ENCODE measurements at places on chromosomes 4 and X. TPM values are rescaled to one million over a fixed set of nuclear protein-coding genes. Genes with fewer than 3 reads are reported as not detected.

CT47A7 gene
- not detected for total RNA-seq

RTL3 gene
- total RNA-seq = not detected

ART3 gene
- total RNA-seq = not detected

ZNF182 gene
- total RNA-seq = 7.2 TPM

CXCL3 gene
- total RNA-seq = 1.0 TPM

UGT2B11 gene
- total RNA-seq = not detected

DOK7 gene
- not detected for total RNA-seq

- no peak overlapping the region for H3K4me3 ChIP-seq
- no peaks in the 10 kb centered on the region for H3K36me3 ChIP-seq
- DNase-seq = no peak
- no peak overlapping the region for H3K27ac ChIP-seq
- no peaks in the 10 kb centered on the region for H3K4me1 ChIP-seq
Measured at GRCh38 chrX:150409486-150409885, 46.4 kb downstream of the MAMLD1 start.

DNA sequence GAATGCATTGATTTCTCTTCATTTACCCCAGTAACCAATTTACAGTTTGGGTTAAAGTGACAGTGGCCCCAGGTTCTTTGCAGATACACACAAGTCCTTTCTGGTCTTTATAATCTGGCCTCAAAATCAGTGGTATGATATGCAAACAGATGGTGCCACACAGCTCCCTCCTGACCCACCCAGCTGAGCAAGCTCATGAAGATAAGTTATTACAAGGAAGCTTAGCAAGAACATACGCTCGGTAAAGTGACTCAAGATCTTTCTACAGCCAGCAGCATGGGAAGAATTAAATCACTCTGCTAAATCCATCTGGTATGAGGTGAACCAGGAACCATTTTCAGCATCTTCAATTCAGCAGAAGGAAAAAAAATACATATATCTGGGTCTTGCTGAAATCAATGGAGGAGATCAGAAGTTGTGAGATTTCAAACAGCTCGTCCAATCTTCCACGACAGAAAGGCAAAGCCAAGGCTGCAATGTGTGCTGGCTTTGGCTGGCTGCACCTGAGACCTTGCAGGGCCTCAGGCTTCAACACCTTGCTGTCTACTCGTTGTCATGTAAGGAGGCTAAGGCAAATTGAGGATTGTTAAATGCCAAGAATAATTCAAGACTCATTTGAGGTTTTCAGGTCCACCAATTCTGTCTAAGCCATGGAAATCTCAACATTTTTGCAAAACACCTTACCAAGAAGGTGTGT is 28.2 kb downstream of the SEL1L3 start:
- no peak overlapping the region for H3K4me3 ChIP-seq
- H3K27me3 ChIP-seq = no peaks in the 10 kb centered on the region
- no peaks in the 10 kb centered on the region for H3K36me3 ChIP-seq
- no peak for DNase-seq

DNA sequence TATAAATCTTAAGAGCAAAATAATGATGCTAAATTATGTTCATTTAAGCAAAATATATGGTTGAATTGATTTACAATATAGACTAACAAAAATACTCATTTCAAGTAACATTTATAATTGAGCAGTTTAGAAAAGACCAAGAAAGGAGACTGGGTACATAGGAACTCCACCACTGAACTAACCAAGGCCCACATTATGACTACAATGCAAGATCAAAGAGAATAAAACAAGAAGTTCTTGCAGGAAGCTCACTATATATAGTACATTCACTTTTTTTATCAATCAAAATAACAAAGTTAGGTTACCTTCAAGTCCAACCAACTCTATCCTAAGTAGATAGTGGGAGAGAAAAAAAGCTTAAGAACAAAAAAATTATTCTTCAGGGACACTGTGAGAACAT is 8.0 kb downstream of the CHIC2 start:
- no peak overlapping the region for H3K27ac ChIP-seq
- no peaks in the 10 kb centered on the region for H3K36me3 ChIP-seq
- peaks cover 5% of the 10 kb centered on the region for H3K4me1 ChIP-seq
- DNase-seq = no peak
- H3K4me3 ChIP-seq = no peak overlapping the region
- no peaks in the 10 kb centered on the region for H3K27me3 ChIP-seq

DNA sequence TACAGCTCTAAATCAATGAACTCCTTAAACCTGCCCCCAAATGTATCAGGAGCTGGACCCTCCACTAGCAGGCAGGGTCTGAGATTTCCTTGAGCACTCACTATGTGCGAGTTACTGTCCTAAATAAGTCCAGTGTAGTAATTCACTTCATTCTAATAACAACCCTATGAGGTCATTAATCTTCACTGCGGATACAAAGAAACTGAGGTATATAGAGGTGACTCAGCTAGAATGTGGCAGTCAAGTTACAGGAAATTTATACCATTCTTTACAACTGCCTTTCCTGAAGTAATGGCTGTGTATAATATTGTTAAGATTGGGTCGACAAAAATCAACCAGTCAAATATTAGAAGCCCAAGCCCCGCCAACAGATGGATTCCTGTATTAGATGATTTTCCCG is 473.9 kb upstream of the FTHL17 start:
- H3K27me3 ChIP-seq = no peaks in the 10 kb centered on the region
- no peak overlapping the region for H3K4me3 ChIP-seq
- no peak for DNase-seq
- peaks cover 13% of the 10 kb centered on the region for H3K4me1 ChIP-seq

DNA sequence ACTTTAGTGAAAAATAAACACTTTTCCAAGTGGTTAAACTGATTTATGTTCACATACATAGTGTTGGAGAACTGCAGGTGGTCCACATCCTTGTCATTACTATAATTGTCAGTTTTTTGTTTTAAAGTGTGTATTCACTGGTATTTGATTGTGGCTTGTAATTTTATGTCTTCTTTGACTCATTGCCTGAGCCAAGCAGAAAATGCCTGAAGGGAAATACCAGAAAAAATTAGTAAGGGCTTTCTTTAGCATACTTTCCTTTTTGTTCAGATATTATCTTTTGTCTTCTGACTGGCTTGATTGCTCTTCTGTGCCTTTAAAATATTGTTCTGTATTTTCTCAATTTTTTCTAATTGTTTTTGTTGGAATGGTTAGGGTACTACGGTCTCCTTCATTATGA is 981.3 kb downstream of the C4orf33 start:
- H3K27me3 ChIP-seq = no peaks in the 10 kb centered on the region
- H3K4me1 ChIP-seq = peaks cover 3% of the 10 kb centered on the region
- H3K4me3 ChIP-seq = no peak overlapping the region
- no peaks in the 10 kb centered on the region for H3K36me3 ChIP-seq
- no peak overlapping the region for H3K27ac ChIP-seq
- no peak for DNase-seq

DNA sequence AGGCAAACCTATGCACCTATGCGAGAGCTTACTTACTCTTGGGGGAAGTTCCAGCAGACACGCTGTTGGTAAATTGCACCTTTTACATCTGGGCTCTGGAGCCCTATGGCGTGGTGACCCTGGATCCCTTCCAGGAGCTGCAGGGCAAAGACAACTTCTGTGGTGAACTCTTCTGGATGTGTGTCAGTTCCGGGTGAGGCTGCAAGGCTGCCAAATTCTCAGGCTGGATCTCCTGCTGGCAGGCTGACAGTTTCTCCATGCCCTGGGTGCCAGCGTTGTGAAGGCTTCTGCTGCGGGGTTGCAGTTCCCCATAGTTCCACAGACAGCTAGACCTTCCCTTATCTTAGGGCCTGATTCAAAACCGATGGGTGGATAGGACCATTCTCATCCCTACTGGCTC is 37.9 kb downstream of the RAP2C start:
- no peaks in the 10 kb centered on the region for H3K27me3 ChIP-seq
- H3K36me3 ChIP-seq = no peaks in the 10 kb centered on the region
- no peak overlapping the region for H3K4me3 ChIP-seq
- no peak overlapping the region for H3K27ac ChIP-seq
- peaks cover 3% of the 10 kb centered on the region for H3K4me1 ChIP-seq

DNA sequence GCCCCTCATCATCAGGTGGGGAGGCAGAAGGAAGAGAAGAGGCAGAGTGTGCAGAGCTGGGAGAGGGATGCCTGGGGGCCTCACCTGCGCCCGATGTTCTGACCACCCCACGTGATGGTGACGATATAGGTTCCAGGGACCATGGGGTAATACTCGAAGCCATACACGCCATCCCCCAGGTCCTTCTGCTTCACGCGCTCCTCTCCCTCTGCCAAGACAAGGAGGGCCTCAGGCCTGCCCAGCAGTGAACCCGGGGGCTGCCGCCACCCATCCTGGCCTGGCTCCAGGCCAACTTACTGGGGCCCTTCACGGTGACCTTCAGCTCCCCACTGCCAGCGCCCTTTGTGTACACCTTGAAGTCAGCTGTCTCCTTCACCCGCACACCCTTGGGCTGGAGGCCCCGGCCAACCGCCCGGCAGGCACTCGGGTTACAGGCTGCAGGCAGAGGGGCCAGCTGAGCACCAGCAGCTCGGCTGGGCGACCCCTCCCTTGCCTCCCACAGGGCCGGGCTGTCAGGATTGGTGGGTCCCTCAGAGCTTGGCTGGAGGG is 9.3 kb downstream of the FLNA start:
- no peaks in the 10 kb centered on the region for H3K4me1 ChIP-seq
- peaks cover 9% of the 10 kb centered on the region for H3K27me3 ChIP-seq
- no peak overlapping the region for H3K27ac ChIP-seq

DNA sequence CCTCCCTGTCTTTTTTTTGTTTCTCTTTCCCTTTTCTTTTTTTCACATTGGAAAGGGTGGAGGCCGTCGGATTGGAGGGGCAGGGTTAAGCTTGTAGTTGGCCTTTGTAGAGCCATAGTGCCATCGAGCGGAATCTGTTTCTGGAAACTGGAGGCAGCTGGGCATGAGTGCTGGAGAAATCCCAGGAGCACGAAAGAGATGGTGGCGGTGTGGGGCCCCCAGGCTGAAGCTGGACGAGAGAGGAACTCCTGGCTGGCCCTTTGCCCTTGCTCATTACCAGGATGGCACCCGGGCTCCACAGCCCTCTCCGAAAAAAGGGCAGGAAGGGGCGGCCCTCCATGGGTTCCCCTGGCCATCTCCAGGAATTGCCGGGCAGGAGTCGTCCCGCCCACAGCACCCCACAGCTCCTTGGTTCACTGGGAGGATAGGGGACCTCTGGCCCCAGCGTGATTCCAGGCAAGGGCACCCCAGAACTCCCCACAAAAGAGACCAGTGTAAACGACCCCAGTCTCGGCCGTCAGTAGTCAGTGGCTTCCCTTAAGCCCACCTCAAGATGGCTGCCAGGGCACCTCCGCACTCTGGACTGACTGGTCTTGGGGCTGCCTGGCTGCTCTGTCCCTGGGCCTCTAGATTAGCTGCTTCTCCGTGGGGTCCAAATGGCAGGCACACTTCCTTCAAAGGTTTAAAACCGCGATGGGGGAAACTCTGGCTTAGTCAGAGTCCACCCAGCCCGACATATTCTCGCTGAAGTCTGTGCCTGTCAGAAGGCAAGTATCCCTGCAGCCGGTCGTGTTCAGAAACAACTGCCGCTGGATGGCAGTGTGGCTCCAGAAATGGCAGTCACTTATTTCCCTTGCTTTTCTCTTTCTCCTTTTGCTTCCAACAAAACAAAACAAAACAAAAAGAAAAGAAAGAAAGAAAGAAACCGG is 74.1 kb downstream of the NBDY start:
- H3K36me3 ChIP-seq = peaks cover 21% of the 10 kb centered on the region
- peak; percentile 22 for DNase-seq
- no peak overlapping the region for H3K4me3 ChIP-seq

GRCh38 chr4:147761218-147761883 is 29.5 kb downstream of the ARHGAP10 start:
- no peak for DNase-seq
- H3K36me3 ChIP-seq = no peaks in the 10 kb centered on the region
- no peak overlapping the region for H3K27ac ChIP-seq
- no peak overlapping the region for H3K4me3 ChIP-seq

DNA sequence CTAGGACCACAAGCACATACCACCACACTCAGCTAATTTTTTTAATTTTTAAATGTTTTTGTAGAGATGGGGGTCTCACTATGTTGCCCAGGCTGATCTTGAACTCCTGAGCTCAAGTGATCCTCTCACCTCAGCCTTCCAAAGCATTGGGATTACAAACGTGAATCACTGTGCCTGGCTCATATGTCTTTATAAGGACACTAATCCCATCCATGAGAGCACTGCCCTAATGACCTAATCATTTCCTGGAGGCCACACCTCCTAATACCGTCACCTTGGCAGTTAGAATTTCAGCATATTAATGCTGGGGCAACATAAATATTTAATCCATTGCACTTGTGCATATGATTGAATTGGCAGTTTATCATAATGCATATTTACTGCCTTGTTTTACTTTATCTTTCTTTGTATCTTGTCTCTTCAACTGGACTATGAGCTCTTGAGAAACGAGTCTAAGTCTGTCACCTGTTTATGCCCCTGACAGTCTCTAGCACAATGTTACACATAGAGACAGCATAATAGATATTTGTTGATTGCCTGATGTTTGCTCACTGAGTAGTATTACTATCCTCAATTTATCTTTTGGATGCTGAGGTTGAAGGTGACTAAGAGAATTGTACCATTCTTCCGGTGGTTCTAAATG is 172.0 kb downstream of the AASDH start:
- no peak overlapping the region for H3K4me3 ChIP-seq
- H3K27ac ChIP-seq = no peak overlapping the region
- no peaks in the 10 kb centered on the region for H3K27me3 ChIP-seq
- no peak for DNase-seq

DNA sequence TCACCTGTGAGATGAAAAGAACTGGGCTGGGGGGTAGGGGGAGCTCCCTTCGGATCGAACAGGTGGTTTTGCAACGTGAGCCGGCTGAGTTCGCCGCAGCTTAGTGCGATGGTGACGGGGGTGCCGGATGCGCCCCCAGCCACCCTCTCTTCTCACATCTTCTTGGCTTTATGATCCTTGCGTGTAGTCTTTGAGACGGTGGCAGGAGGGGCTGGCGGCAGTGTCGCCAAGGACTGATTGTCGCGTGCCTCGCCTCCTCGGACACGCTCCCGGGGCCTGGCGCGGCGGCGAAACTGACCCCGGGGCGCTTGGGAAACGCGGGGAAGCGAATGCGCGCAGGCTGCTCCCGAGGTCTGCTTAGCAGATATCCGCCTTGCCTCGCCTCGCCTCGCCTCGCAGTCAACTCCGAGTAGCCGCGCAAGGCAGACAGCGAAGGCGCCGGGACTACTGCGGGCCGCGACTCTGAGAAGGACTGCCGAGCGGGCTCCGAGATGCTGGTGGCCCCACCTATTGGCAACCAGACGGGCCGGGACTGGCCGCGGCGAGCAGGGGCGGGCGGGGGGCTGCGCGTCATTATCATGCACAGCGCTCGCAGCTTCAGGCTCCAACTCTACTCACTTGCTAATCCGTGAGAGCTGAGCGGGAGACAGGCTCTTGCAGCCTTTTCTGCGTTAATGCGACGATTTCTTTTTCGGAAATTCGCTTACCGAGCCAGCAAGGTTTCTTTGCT is 1.5 kb downstream of the GRID2 start:
- DNase-seq = peak; percentile 72
- no peak overlapping the region for H3K27ac ChIP-seq
- H3K27me3 ChIP-seq = peaks cover 55% of the 10 kb centered on the region
- H3K4me1 ChIP-seq = peaks cover 38% of the 10 kb centered on the region
- peak overlapping the region; percentile 89 for H3K4me3 ChIP-seq

GRCh38 chr4:26150948-26151347 is 169.9 kb upstream of the RBPJ start:
- H3K27me3 ChIP-seq = no peaks in the 10 kb centered on the region
- H3K27ac ChIP-seq = no peak overlapping the region
- no peaks in the 10 kb centered on the region for H3K36me3 ChIP-seq
- DNase-seq = no peak
- H3K4me1 ChIP-seq = peaks cover 4% of the 10 kb centered on the region
- H3K4me3 ChIP-seq = no peak overlapping the region

Data from neural crest cell (in vitro differentiated cells).